CD14-positive monocyte (primary cell): ENCODE measurements at places on chromosomes 6 and 20. TPM values are rescaled to one million over a fixed set of nuclear protein-coding genes. Genes with fewer than 3 reads are reported as not detected.

Gene ZC2HC1B
- not detected for polyA plus RNA-seq

Gene UBD
- polyA plus RNA-seq: 0.15 and 0.18 TPM in 2 replicates

Gene TTK
- not detected for polyA plus RNA-seq

Gene SNAI1
- 2.4 TPM for polyA plus RNA-seq

Gene SMLR1
- not detected for polyA plus RNA-seq

Gene FERMT1
- not detected for polyA plus RNA-seq

Gene PRSS16
- polyA plus RNA-seq: 0.09 TPM in 1 of 2 replicates, not detected in the other

Gene SERPINB1
- polyA plus RNA-seq: 307 TPM

- H3K27me3 ChIP-seq: no peaks in the 10 kb centered on the region
- H3K36me3 ChIP-seq: no peaks in the 10 kb centered on the region
- no peak overlapping the region for H3K4me3 ChIP-seq
- no peak overlapping the region for H3K27ac ChIP-seq
- H3K4me1 ChIP-seq: peaks cover 12% of the 10 kb centered on the region
Observed at GRCh38 chr6:73538116-73538779, 17.4 kb upstream of the EEF1A1 start.

DNA sequence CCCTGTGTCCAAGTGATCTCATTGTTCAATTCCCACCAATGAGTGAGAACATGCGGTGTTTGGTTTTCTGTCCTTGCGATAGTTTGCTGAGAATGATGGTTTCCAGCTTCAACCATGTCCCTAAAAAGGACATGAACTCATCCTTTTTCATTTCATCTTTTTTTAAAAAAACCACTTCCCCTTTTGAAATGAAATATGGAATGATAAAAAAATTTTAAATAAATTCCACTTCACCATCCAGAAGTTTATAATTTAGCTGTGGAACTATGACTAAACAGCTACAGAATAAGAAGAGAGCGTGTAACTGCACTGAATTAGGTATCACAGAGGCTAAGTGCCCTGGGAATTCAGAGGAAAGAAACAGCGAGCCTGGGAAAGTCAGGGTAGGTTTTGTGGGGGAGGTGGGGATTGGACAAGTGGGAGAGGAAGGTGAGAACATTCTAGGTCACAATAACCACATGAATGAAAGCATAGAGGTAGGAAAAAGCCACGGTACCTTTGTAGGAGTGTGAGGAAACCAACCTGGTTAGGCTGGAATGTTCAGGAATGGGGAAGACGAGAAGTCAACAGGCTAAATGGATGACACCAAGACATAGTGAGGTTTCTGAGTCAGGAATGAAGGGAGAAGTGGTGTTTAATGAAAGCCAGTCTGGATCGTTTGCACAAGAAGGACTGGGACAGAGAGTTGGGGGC is 11.0 kb downstream of the TRIM10 start:
- H3K4me3 ChIP-seq: no peak overlapping the region
- H3K36me3 ChIP-seq: no peaks in the 10 kb centered on the region
- DNase-seq: no peak
- no peak overlapping the region for H3K27ac ChIP-seq
- H3K27me3 ChIP-seq: peaks cover 2% of the 10 kb centered on the region

- H3K36me3 ChIP-seq: no peaks in the 10 kb centered on the region
- H3K4me3 ChIP-seq: no peak overlapping the region
- H3K4me1 ChIP-seq: peaks cover 15% of the 10 kb centered on the region
Observed at GRCh38 chr6:121652223-121652622, 216.8 kb downstream of the GJA1 start.

DNA sequence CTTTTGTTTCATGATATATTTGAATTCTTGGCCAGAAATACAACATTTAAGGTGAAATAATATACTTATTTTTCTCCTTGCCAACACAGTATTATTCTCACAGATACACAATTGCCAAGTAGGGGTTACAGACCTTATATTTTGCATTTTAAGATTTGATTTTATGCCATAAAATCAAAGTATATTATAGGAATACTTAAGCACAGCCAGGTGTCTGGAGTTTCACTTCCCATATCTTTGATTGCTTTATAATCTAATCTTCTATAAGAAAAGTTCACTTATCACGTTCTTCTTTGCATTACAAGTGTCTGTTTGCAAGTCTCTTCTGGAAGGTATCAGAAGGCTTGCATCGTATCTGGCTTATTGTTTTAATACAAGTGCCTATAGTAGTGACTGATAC is 327.7 kb upstream of the MANEA start:
- no peaks in the 10 kb centered on the region for H3K27me3 ChIP-seq
- no peaks in the 10 kb centered on the region for H3K36me3 ChIP-seq
- H3K4me1 ChIP-seq: no peaks in the 10 kb centered on the region

DNA sequence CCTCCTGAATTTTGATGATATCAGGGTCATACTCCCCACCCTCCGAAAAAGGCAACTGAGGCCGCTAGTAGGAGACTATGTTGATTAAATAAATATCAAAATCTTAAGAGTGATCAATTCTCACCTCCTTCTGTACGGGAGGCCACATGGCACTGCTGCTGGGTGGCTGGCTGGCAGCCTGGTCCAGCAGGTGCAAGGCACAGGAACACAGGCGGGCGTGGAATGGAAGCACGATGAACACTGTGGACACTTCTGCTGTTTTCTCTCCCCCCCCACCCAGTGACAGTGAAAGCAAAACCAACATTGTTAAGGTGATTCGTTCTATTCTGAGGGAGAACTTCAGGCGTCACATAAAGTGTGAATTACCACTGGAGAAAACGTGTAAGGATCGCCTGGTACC is 9.7 kb upstream of the CLDN20 start:
- H3K27me3 ChIP-seq: no peaks in the 10 kb centered on the region
- H3K36me3 ChIP-seq: peaks cover 75% of the 10 kb centered on the region
- DNase-seq: no peak
- H3K27ac ChIP-seq: no peak overlapping the region
- no peak overlapping the region for H3K4me3 ChIP-seq

DNA sequence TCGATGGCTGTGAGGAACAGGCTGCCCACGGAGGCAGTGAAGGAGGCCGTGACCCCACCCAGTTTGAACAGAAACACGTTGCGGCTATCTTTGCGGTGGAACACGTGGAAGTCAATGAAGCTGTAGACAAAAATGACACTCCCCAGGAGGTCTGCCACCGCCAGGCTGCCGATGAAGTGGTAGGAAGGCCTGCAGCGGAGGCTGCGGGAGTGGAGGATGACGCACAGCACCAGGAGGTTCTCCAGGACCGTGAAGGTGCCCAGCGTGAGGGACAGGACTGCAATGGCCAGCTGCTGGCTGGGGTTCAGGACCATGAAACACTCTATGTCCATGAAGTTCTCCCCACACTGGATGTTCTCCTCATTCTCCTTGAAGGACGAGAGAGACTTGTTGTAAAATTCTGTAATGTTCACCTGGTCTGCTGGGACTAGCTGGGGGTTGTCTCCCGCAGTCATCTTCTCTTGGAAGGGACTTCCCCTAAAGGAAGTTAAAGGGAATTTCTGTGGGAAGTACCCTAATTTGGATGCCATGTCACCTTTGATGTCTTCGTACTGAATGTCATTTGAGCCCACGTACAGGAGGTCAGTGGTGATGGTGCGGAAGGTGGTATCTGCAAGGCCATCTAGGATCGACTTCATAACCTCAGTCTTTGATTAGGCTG is 21.4 kb downstream of the CNR1 start:
- H3K4me3 ChIP-seq: no peak overlapping the region
- H3K27ac ChIP-seq: no peak overlapping the region
- no peaks in the 10 kb centered on the region for H3K27me3 ChIP-seq
- H3K36me3 ChIP-seq: no peaks in the 10 kb centered on the region
- no peak for DNase-seq

DNA sequence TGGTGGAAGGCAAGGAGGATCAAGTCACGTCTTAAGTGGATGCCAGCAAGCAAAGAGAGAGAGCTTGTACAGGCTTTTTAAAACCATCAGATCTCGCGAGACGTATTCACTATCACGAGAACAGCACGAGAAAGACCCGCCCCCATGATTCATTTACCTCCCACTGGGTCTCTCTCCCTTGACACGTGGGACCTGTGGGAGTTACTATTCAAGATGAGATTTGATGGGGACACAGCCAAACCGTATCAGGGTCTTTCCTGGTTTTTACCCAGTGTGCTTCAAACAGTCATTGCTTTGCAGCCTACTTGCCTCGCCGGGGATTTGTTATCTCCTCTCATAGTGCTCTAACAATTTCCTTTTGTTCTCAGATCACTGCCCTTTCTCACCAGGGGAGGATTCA is 108.2 kb downstream of the UST start:
- no peaks in the 10 kb centered on the region for H3K27me3 ChIP-seq
- no peak for DNase-seq
- no peaks in the 10 kb centered on the region for H3K36me3 ChIP-seq
- no peak overlapping the region for H3K4me3 ChIP-seq

DNA sequence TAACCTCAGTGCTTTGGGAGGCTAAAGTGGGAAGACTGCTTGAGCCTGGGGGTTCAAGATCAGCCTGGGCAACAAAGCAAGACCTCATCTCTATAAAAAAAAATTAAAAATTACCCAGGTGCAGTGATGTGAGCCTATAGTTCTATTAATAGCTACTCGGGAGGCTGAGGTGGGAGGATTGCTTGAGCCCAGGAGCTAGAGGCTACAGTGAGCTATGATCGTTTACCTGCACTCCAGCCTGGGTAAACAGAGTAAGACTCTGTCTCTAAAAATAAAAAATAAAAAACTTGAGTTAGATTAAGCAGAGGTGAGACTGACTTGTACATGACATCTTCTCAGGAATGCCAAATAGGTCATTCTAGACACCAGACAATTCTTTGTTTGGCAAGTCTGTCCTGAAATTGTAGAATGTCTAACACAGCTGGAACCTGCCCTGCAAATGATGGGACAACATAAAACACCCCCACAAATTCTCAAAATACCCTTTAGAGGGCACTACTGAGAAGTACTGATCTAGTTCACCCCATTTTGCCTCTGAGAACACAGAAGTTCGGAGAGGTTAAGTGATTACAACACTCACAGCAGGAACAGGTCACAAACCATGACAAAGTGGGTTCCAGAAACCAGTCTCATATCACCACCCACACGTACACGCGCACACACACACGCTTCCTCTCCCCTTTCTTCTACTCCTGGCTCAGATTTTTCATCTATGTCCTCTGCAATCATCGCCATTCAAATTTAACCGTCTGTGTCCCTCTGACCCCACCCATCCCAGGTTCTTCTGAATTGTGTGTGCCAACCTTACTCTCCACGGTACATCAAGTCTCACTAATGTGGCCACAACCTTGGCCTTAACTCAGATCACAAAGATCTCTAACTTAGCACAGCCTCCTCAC is 38.3 kb downstream of the ARHGAP18 start:
- H3K27me3 ChIP-seq: no peaks in the 10 kb centered on the region
- H3K4me3 ChIP-seq: no peak overlapping the region
- no peaks in the 10 kb centered on the region for H3K36me3 ChIP-seq
- peak overlapping the region; percentile 39 for H3K27ac ChIP-seq

- no peak for DNase-seq
- H3K27ac ChIP-seq: no peak overlapping the region
- no peak overlapping the region for H3K4me3 ChIP-seq
- no peaks in the 10 kb centered on the region for H3K4me1 ChIP-seq
- no peaks in the 10 kb centered on the region for H3K27me3 ChIP-seq
Observed at GRCh38 chr6:101730954-101731353, 337.4 kb downstream of the GRIK2 start.

GRCh38 chr6:151119823-151120524 is 119.8 kb upstream of the AKAP12 start:
- no peak overlapping the region for H3K27ac ChIP-seq
- H3K27me3 ChIP-seq: no peaks in the 10 kb centered on the region
- DNase-seq: no peak
- H3K4me1 ChIP-seq: no peaks in the 10 kb centered on the region
- H3K4me3 ChIP-seq: no peak overlapping the region

DNA sequence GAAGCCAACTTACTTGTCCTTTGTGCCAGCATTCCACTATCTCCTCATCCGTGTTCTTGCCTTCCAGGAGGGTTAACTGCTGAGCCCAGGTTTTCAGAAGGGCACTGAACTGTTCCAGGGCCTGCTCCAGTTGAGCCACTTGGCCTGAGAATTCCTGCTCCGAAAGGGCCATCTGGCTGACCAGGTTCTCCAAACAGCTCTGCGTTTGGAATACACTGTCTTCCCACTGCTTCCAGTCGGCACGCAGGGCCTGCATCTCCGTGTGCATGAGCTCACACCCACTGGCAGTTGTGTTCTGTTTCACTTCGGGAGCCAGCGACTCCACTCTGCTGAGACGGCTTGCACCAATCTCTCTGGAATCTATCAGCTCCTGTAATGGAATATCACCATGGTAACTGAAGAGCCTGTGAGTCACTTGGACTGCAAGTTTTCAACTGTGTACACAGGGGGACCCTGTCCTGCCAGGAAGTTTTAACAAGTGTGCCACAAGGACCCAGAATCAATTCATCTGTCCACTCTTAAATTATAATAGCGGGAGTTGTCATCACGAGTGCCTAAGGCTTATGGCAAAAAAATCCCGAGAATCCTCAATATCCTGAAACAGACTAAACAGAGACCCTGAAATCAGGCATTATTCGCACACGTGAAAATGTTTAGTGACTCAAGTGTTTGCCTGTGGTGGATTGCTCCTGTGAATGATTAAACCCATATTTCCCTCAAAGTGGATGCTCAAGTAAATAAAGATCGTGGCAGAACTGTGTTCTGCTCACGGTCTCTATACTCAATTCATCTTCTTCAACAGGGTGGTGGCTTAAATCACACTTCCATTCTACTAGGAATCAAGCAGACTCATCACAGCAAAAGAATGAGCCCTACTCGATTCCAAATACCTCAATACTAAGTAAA is 255.9 kb downstream of the SYNE1 start:
- no peaks in the 10 kb centered on the region for H3K36me3 ChIP-seq
- no peaks in the 10 kb centered on the region for H3K27me3 ChIP-seq
- no peaks in the 10 kb centered on the region for H3K4me1 ChIP-seq
- no peak overlapping the region for H3K4me3 ChIP-seq

DNA sequence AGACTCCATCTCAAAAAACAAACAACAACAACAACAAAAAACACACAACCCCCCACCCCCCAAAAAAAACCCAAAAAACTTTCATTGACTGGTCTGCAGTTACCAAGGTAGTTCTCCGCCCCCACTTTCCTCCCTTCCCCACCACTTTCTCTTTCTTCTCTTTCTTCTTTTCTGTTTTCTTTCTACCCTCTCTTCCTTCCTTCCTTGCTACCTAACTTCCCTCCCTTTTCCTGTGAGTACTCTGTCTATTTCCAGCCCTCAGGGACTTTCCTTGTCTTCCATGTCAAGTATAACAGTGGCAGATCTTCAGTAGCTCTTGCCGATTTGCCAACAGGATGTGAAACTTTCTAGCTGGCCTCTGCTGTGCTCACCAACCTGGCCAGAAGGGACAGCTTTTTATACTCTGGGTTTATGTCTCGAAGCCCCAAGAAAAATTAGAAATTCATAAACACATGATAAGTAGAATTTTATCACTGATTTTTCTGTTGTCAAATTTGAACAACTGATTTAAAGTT is 399.5 kb downstream of the QKI start:
- H3K4me1 ChIP-seq: no peaks in the 10 kb centered on the region
- no peak overlapping the region for H3K4me3 ChIP-seq
- no peaks in the 10 kb centered on the region for H3K27me3 ChIP-seq
- no peak for DNase-seq
- no peak overlapping the region for H3K27ac ChIP-seq
